ENCODE measurements at places on chromosomes 3 and 15. TPM values are rescaled to one million over a fixed set of nuclear protein-coding genes. Genes with fewer than 3 reads are reported as not detected.

The C3orf85 gene
- total RNA-seq = not detected

- DNase-seq = no peak
These were observed 43.9 kb downstream of the TLE3 start for GRCh38 chr15:70053716-70054229.

DNA sequence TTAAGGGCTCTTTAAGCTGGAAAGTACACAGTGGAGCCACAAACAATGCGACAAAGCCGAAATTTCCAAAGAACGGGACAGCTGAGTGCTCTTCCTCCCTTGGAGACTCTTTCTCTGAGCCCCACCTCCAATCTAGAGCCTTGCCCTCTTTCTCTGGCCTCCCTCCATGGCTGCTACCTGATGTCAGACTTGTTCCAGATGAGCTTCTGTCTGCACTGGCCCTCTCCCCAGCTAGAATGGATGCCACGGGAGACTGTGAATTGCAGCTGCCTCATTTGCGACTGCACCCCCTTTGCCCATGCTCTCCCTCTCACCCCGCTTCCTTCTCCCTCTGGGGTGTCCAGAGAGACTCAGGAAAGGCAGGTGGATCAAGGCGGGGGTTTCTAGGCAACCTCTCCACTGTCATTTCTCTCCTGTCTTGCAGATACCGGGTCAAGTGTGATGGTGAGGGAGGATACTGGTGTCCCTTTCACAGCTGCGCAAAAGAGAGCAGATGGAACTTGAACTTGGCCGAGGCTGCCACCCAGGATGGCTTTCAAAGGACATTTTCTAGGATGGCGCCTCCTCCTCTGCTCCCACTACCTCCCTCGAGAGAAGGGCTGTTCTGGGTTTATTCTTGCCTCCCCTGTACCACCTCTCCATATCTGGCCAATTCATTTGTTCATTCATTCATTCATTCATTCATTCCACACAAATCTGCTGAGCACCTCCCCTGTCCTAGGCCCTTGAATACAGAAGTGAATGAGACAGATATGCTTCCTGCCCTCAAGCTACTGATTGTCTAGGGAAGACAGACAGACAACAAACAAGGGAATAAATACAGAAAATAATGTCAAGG is 12.8 kb downstream of the ATP2B2 start:
- DNase-seq = no peak

GRCh38 chr15:74870436-74871215 is 2.5 kb downstream of the SCAMP2 start:
- no peak for DNase-seq

DNA sequence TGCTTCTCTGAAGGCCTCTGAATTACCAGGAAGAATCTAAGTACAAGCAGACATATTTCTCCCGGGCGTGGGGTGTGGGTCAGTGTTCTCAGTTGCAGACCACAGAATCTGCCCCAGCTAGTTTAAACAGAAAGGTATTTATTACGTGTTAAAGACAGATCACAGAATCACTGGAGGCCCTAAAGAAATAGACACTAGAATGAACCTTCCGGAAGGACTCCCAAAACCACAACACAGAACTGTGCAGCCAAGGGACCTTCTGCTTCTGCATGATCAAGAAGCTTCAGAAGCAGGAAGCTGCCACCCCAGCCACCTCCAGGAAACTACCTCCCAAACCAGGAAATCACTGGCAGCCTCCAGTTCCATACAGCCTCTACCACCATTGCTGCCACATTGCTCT is 32.7 kb upstream of the ZFAND6 start:
- no peak for DNase-seq

DNA sequence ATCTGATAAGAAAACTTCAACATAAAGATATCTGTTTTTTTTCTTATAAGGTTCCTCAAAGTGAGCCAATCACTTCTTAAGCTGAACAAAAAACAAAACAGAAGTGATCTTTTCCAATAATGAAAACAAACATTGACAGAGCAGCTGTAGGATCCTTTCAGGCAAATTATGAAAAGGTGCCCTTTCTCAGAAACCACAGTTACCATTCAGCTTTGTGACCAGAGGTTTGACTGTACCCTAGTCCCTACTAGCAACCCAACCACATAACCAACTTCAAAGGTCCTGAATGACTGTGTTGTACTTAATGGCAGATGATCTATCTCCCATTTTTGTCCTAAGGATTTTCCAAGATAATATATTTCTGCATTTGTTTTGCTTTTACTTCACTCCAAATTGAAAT is 39.4 kb upstream of the CCR2 start:
- DNase-seq = no peak

DNA sequence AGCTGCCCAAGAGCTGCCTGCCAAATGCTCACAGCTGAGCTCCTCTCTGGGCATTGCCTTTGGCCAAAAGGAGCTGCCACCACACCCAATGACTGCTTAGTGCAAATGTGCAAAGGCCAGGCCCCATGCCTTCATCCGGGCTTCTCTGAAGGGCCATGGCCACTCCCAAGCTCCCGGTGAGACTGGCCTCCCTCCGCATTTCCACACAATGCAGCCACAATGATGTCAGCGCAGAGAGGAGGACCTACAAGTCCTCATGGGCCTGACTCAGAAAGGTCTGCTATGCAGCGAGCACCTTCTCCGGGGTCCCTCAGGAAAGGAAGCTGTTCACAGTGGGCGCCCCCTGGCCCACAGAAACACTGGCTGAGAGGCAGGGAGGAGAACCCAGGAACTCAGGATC is 12.7 kb downstream of the OXTR start:
- DNase-seq = no peak

The DAZL gene
- total RNA-seq = not detected

The SPINK8 gene
- total RNA-seq = not detected

GRCh38 chr3:48663489-48664312 is 1.0 kb upstream of the CELSR3 start:
- peak; percentile 32 for DNase-seq

The SQOR gene
- 194 TPM for total RNA-seq

- DNase-seq = no peak
These were observed 26.7 kb upstream of the MCF2L2 start for GRCh38 chr3:183455089-183455488.

GRCh38 chr15:79031201-79031600 is 59.4 kb downstream of the RASGRF1 start:
- DNase-seq = no peak

DNA sequence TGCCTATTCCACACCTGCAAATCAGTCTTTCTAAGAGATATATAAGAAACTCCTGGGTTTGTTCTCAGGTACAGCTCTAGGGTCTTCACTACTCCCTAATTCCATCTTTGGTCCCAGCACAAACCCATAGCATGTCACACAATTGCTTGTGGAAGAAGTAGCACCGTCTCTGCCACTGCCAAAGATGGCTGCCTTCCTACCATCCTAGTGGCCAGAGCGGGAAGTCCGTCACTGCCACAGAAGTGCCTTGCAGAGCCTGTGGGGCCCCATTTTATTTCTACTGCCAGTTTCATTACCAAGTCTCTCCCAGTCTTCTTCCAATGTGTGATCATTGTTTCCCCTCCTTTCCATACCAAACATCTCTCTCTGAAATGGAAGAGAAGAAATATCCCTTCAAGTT is 107.6 kb downstream of the CD47 start:
- DNase-seq = no peak

The NLGN1 gene
- total RNA-seq = 1.9 TPM

The CCR1 gene
- 0.53 TPM for total RNA-seq
